ENCODE measurements at places on chromosomes 13 and 19. TPM values are rescaled to one million over a fixed set of nuclear protein-coding genes. Genes with fewer than 3 reads are reported as not detected.

Gene IZUMO1
- total RNA-seq: not detected

Gene EDDM13
- total RNA-seq: not detected

Gene PRR22
- 1.4 TPM for total RNA-seq

Gene PGLYRP1
- total RNA-seq: not detected

Gene FCER2
- total RNA-seq: not detected

Measured in A549 treated with CpdA at 1 μM for 4 hours (cell line).